ENCODE measurements at places on chromosomes 3 and 15.

GRCh38 chr3:147613725-147614124, 204.6 kb downstream of the ZIC1 start:
- DNase-seq: no peak

DNA sequence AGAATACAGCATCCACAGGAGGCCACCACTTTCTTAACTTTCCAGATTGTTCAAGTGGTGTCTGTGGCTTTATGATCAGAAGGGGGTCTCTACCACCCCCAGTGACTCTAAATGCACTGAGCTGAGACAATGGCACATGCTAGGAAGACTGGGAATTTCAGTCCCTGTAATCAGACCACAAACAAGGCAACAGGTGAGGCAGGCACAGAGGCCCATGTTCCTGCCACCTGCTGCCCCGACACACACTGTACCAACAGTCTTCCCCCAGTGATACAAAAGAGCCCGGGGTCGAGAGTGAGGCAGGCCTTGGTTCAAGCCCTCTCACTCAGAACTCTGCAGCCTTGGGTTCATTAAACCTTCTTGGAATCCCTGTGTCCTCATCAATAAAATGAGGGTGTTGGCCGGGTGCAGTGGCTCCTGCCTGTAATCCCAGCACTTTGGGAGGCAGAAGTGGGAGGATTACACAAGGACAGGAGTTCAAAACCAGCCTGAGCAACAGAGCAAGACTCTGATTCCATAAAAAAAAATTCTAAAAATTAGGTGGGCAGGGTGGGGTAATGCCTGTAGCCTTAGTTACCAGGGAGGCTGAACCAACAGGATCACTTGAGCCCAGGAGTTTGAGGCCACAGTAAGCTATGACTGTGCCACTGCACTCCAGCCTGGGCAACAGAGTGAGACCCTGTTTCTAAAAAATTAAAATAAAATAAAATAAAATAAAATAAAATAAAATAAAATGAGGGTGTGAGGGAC, 55.8 kb downstream of the ADCY5 start:
- DNase-seq: no peak

DNA sequence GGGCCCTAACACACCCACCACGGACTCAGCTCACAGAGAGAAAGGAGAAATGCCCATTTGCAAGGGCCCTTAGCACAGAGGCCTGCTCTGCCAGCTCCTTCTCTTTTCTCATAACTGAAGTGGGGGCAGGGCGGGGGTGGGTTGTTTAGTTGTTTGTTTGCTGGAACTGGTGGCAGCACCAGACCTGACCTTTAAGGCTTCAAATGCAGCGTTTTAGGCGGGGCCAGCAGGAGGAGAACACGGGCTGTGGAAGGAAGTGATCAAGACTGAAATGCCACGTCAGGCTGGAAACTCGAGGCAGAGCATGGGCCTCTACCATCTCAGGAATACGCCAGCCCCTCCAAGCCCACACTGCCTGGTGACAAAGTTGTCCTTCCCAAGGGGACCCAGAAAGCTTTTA, 9.3 kb downstream of the CACNA2D2 start:
- no peak for DNase-seq

- DNase-seq: no peak
Observed at GRCh38 chr3:14252321-14253021, 73.9 kb downstream of the LSM3 start.

- DNase-seq: no peak
Observed at GRCh38 chr3:129548104-129548965, 5.4 kb downstream of the H1-8 start.

DNA sequence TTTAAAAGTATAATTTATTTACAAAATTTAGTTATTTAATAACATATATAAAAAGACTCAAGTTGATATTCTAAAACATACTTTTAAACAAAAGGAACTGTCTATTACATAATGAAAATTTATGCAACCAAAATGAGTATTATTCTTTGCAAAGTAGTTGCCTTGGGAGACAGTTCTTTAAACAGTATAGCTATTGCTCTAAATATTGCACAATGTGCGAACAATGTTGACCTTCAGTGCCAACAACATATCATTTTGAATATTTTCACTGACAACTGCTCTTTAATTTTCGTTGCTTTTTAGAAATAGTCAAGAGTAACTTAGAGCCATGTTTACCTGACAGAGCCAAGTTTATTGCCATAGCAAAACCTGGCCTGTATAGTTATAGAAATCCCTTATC, 124.9 kb downstream of the ZBTB20 start:
- no peak for DNase-seq

DNA sequence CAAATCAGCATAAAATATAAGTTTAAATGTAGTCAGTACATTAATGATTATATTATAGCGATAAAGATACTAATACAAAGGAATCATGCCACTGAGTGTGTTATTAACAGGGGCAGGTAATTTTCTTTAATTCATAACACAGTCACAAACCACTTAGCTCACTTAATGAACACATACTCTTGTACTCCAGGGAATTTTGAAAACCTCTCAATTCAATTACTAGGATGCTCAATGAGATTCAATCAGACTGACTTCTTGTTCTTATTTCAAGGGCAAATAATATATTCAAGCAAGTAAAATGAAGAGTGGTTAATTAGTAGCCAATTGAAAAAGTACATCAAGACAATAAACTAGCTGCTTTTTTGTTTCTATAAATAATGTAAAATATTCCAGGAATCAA, 5.8 kb upstream of the SUCNR1 start:
- DNase-seq: no peak

GRCh38 chr15:73997986-73998385, 3.5 kb downstream of the PML start:
- no peak for DNase-seq

DNA sequence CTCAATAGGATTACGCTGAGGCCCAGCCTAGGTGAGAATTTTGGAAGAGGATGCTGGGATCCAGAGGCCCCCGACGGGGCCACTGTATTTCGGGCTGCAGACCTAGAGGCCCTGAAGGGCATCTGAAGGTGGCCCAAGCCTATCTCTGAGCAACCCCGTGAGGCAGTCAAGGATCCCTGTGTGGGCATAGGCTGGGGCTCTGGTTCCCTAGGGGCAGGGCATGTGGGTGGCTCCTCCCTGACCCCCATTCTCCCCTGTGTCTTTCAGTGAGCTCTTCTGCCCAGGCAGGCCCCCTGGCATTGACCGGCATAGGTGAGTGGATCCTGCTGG, 216.0 kb downstream of the SNRPN start:
- no peak for DNase-seq

- DNase-seq: no peak
Observed at GRCh38 chr3:78029775-78030174, 989.9 kb downstream of the ROBO2 start.

GRCh38 chr15:94231723-94232468, 535 bp downstream of the MCTP2 start:
- no peak for DNase-seq

DNA sequence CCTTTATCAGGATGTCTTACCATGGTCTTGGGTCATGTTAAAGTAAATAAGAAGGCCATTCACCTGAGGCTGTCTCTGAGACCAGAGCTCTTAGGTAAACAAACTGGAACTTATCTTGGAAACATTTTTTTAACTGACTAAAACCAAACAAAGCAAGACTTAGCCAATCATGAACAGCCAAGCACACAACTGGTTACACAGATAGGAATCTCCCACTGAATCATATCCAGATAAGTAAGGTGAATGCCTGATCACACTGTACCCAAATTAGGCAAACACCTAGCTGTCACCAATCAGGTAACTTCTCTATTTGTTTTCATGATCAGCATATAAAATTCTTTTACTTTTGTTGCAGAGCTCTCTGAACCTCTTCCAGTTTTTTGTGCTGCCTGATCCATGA, 205.4 kb downstream of the CNTN3 start:
- DNase-seq: no peak

DNA sequence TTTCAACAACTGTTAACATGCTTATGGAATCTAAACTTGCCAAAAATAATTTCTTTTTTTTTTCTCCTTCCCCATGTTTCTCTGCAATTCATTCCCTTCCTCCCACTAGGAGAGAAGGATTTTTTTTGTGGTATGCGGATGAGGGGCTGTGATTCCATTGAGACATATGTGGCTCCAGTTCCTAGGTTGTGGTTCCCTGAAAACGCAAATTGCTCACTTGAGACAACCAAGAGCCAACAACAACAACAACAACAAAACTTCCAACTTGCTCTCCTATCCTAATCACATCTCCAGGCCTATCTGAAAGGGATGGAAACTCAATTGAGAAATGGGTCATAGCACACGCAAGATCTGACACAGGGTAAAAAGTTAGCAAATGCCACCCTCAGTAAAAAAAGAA, 406.5 kb upstream of the TGFBR2 start:
- DNase-seq: no peak

DNA sequence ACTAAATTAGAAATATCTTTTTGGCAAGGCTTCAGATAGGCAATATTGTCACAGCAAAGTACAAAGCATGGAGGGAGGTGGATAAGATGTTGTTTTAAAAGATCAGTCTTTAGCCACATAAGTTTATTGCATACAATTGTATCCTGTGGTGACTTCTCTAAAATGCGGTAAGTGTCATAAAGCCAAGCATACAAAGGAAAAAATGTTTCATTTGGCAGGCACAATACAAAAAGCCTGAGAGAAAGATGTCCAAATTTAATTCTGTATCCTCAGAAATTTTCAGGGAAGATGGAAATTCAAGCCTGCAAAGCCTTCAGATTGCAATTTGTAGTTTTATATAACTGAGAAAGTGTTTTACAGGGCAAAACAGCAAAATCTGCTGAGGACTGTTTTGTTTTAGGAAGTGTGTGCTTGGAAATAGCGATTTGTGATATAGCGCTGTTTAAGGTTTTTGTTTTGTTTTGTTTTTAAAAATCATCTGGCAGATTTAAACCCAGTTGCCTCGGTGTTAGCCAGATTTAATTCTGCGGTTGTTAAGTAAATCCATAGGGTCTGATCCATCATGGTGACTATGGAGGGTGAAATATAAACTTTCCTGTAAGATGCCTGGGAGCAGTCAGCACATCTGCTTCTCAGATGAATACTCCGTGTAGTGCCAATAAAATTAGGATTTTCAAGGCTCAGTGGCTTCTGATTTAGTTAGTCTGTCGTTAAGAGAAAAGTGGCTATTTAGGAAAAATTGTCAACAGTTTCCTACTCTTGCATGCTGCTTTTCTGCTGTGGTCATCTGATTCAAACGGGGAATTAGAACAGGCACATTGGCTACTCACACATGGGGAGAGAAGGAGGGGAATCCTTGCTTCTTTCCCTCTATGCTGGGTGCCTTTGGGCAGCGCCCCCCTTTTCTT, 8.0 kb downstream of the KAT2B start:
- no peak for DNase-seq

DNA sequence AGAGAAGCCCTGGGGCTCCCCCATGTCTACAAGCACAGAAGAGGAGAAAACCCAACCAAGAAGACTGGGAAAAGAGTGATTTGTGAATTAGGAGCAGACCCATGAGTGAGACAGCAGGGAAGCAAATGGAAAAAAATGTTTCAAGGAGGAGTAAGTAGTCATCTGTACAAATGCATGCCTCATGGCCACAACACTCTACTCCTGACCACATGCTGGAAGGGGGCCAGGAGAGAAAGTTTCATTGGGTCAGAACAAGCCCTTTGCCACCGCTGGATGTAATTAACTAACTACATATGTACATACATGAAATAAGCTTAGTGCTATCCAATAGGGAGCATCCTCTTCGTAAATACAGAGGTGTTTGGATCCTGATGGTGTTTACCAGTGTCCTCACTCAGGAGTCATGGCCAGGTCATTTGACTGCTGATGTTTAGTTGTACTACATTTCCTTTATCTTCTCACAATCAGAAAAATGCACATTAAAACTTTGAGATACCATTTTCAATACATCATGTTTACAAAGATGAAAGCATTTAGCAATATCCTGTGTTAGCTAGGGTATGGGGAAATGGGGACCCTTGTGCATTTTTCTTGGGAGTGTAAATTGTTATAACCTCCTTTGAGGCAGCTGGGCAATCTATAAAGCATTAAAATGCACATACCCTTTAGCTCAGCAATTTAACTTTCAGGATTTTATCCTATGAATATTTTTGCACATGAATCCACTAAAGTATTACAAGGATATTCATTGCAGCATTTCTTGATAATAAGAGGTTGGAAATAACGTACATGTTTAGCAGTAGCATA, 27.1 kb downstream of the CLRN1 start:
- DNase-seq: no peak

GRCh38 chr3:31275583-31275982, 257.1 kb upstream of the STT3B start:
- DNase-seq: no peak

DNA sequence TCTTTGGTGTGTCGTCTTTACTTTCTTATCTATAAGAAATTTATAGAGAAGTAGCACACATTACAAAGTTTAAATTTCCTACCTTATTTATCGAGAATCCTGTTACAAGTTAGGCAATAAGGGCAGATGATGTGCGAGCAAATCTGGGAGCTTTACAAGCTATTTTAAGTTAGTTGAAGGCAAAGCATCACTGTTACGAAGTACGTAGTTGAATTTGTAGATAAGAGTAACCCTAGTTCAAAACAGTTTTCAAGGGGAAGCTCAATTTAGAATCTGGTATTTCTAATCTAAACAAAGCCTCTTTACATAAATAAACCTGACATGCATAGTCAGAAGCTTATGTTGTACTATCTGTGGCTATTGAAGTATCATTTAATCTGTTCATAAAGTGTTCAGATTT, 8.4 kb downstream of the KBTBD8 start:
- DNase-seq: no peak

DNA sequence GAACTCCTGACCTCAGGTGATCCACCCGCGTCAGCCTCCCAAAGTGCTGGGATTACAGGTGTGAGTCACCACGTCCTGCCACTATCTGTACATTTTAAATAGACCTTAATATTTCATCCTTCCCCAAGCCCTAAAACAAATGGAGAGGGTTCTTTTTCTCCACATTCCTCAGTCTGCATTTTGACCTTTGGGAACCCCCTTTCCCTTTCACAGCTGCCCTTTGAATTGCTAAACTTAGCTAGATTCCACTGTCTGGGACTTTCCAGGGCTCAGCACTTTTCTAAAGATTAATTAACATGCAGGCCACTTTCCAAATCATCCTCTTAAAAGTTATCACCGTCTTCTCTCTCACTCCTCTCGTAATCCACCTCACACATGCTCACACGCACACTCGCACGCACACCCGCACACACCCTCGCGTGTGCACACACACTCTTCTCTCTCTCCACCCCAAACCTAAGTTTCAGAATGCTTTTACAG, 124.2 kb downstream of the TMCO5A start:
- DNase-seq: no peak

DNA sequence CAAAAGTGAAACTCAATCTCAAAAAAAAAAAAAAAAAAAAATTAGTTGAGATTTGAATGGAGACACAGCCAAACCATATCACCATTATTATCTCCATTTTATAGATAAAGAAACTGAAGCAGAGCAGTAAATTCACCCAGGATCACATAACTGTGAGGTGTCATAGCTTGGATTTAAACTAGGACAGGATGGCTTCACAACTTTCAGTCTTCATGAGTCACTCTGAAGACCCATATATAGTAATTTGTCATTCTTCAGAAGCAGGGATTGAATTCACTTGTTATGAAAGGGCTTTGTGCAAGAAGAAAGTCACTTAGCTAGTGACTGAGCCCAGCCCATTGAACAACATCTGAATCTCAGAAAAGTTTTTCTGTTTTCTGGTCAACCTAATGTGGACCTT, 60.5 kb upstream of the LRIG1 start:
- no peak for DNase-seq

GRCh38 chr3:126342991-126343648, 14.1 kb downstream of the KLF15 start:
- no peak for DNase-seq

- no peak for DNase-seq
Observed at GRCh38 chr3:27392950-27393679, 23.9 kb upstream of the NEK10 start.

Measured in NCI-H2081 (cell line).